HL-60 (cell line): ENCODE measurements at places on chromosomes 3 and 15.

GRCh38 chr3:172312001-172312400 is 136.3 kb downstream of the GHSR start:
- no peak for DNase-seq

- DNase-seq: no peak
These were observed 70.4 kb downstream of the ST6GAL1 start for GRCh38 chr3:187000711-187001151.

DNA sequence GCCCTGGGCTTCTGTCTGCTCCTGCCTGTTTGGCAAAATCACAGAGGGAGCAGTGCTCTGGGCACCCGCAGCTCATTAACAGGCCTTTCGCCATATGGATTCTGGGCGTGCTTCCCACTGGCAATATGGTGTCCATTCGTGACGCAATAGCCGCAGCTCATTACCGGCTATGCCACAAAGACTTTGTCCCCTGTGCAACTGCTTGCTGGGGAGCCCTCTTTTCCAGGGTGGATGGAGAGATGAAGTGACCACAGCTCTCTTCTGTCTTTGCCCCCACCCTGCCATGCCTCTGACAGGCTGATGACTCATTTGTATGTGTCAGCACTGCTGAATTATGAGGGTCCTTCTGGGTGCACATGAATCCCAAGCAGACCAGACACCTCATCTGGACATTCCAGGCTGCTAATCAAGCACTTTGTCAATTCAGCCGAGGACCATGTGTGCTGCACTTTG is 214.3 kb upstream of the FEZF2 start:
- no peak for DNase-seq

DNA sequence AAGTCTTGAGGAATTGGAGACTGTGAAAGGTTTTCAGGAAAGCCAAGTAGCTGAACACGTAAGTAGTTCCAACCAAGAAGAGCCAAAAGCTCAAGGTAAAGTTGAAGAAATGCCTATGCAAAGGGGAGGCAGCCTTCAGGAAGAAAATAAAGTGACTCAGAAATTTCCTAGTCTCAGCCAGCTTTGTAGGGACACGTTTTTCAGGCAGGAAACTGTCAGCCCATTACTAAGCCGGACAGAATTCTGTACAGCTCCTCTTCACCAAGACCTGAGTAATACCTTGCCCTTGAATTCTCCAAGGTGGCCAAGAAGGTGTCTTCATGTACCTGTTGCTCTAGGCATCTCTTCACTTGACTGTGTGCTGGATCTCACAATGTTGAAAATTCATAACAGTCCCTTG is 48.6 kb downstream of the CDAN1 start:
- no peak for DNase-seq

DNA sequence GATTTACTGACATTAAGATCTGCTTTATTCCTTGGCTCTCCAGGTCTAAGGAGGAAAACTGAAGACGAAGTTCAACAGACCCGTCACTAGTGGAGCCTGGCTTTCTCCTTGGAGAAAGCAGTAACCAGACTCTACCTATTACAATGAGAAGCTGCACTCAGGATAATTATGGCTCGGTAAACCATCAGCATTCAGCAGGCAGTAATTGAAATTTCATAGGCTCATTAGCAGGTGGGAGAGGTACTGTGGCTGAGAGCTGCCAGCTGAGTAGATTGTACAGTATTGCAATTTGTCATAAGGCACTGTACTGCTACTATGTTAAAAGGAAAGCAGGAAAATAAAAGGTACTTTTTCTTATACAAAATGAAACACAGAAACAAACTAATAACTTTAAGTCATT is 51.2 kb downstream of the CHAC1 start:
- DNase-seq: no peak

- DNase-seq: no peak
These were observed 307.0 kb downstream of the ARPP21 start for GRCh38 chr3:35946121-35946853.

DNA sequence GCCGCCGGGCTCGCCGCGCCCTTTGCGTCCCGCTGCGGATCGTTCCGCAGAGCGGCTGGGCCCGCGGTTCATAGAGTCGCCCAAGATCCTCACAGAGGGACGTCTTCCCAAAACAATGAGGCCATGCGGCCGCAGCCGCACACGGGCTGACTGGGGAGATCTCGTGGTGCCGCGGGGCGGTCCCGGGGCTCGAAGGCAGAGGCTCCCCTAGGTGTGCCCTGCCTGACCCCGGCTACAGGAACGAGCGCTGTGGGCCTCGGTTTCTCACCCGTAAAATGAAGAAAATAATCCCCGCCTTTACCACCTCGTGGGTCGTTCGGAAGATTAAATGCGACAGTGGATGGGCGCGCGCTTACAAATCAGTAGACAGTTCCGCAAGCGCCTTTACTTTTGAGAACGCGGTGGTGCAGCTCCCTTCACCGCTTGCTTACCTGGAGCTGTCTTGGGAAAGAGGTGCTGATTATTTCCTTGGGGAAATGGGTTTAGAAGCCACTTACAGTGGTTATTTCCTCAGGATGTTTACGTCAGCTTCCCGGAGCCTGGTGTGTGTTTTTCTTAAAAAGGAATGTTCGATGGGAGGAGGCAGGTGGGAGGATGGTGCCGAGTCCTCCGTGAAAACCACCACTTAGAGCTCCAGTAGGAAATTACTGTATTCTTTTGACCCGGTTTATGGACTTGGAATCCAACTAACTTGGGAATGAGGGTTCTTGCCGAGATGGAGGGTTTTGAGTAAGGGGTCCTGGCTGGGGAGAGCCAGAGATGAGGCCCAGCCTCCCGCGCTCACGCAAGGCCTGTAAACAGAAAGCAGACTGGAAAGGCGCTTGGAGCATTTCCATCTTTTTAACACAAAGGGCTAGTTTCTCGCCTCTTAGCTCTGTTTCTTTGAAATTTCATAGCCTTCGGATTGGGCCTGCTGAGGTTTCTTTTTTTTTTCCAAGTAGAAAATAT is 1.9 kb upstream of the MEX3B start:
- DNase-seq: no peak

DNA sequence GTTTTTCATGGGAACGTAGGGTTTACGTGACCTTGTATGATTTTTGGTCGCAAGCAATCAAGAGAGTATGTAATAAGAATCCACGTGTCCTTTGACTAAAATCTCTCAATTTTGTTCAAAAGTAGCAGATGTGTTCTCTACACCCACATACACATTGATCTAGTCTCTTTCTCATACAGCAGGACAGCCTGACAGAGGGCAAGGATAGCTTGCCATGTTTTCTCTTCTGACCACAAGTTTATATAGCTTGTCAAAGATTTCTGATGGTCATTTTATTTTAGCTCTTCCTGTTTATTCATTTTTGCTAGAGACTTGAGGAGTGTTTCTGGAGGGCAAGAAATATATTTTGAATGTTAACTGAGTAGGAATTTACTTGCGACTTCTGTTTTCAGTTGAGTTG is 570.2 kb upstream of the ALCAM start:
- DNase-seq: no peak

- DNase-seq: no peak
These were observed 413.9 kb downstream of the RBMS3 start for GRCh38 chr3:29694783-29695182.

DNA sequence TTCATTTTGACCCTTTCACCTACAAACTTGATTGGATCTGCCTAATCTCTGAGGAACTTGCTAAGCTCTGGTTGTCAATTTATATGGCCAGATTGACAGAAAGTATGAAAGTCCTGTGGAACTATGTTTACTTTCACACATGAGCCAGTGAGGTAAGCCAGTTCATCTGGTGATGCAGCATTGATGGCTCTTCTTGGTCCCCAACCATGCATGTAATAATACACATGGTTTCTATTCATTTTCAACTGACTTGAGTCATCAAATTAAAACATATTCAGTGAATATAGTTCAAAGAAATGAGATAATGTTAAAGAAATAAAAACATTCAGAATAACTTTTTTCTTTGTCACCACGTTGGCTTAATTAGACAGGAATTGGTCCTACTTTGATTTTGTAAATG is 336.1 kb upstream of the THBS1 start:
- DNase-seq: no peak

DNA sequence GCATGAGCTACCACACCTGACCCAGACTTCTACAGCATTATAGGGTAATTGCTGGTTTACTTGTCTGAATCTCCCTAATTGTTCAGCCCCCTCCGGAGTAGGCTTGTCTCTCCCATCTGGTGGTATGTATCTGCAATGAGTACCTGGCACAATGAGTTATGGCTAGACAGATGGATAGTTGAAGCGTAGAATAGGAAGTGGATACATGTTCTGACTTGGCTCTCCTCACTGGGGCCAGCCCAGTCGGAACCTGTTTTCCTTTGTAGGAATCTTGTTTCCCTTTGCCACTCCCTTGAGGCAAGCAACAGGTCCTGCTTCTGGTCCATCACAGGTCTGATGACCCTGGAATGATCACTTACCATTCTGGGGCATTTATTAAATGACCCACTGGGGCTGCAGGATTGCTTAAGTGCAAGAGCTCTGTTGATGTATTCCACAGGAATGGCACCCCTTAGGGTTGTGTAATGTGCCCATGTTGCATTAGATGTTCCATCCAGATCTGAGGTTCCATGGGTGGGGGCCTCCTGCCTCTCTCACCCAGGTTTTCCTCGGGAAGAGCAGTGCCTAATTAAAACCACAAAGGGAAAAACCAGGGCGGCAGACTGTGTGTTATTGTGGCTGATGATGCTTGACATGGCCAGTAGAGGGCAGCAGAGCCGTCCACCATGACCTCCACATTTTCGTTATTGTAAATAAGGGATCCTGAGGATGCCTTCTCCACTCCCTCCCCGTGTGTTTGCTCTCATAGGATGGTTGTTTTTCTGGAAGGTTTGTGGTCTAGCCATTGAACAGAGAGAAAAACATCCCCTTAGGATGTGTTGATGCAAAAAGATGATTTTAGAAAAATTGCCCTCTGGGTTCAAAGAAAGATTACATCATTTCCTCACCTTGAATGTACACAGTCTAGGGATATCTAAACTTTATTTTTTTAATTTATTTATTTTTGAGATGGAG is 58.0 kb downstream of the CMTM8 start:
- peak; percentile 50 for DNase-seq

DNA sequence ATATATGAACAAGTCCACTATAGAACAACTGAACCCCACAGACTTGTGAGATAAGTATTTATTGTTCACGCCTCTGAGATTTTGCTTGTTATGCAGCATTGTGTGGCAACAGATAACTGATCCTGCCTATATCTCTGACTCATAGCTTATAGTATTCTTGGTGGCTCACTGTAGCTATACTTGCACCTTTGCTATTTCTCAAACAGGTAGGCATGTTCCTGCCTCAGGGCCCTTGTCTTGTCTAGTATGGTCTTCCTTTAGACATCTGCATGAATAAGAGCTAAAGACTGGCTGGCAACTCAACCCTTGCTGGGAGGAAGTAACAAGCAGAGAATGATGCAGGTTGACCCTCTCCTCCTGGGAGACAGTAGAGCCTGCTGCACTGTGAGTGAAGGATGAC is 256.1 kb downstream of the CHST2 start:
- DNase-seq: no peak

DNA sequence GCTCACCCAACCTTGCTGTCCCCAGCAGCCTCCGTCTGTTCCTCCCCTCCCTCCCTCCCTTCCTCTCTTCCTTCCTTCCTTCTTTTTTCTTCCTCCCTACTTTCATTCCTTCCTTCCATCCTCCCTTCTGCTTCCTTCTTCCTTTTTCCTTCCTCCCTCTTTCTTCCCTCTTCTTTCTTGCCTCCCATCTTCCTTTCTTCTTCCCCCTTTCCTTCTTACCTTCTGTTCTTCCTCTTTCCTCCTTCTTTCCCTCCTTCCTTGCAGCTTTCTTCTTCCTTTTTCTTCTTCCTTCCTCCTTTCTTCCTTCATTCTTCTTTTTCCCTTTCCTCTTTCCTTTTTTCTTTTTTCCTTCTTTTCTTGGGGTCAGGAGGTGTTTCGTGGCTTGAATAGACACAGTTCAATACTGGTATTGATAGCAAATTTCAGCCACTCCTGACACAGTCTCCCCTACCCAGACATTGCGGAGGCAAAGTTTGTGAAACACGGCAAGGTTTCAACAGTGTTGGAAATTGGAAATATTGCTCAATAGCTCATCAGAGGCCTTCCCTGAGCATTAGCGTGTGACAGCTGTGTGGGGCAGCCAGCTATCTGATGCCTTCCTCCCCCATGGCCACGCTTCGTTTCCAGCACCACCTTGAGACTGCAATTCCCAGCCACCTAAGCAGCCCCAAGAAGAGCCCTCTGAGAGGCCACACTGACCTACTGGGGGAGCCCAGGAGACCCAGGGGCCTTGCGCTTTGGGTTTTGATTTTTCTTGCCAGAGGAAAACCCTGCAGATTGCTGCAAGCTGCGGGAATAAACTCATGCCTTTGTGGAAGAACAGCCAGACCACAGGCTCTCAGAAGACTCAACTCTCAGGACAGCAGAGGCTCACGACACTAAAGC is 82.2 kb downstream of the KLF15 start:
- peak; percentile 81 for DNase-seq

DNA sequence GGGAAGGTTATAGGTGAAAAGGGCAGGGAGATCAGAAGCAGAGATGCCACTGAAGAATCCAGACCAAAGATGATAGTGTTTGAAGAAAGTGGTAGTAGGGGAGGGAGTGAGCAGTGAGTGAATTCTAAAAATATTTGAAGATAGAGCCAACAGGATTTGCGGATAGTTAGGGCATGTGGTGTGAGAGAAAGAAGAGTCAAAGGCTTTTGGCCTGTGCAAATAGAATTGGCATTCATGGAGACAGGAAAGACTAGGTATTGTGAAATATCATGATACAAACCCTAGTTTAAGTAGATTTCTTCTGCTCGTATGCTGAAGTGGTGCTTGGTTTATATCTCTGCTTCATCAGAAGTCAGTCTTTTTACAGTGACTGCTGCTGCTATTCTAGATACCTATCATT is 224.2 kb upstream of the CFAP20DC start:
- DNase-seq: no peak

GRCh38 chr3:168645180-168645579 is 549.5 kb upstream of the GOLIM4 start:
- no peak for DNase-seq

DNA sequence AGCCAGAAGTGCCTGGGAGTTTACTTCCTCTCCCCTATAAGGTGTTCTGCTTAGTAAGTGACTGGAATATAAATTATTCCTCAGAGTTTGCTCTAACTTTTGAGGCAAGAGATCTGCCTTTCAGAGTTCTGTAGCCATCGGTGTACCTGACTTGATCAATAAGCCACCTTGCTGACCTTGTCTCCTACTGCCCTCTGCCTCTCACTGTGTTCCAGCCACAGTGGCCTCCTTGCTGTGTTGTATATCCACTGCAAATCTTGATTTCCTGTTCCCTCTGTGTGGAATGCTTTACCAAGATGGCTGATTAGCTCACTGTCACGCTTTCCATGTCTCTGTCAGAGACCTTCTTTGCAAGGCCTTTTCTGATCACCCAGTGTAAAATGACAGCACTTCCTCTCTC is 442.4 kb downstream of the SQOR start:
- DNase-seq: no peak

- no peak for DNase-seq
These were observed 303.1 kb upstream of the CTDSPL start for GRCh38 chr3:37558580-37558979.

GRCh38 chr15:88066636-88067330 is 189.8 kb downstream of the NTRK3 start:
- no peak for DNase-seq

DNA sequence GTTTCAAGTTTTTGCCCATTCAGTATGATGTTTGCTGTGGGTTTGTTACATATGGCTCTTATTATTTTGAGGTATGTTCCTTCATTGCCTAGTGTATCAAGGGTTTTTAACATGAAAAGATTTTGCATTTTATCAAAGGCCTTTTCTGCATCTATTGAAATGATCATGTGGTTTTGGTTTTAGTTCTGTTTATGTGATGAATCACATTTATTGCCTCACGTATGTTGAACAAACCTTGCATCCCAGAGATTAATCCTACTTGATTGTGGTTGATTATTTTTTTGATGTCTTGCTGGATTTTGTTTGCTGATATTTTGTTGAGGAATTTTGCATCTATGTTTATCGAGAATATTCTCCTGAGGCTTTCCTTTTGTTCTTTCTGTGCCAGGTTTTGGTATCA is 39.4 kb downstream of the TMCO5A start:
- DNase-seq: no peak
